Epithelial cell of prostate (primary cell): ENCODE measurements at places on chromosomes 12 and 14.

DNA sequence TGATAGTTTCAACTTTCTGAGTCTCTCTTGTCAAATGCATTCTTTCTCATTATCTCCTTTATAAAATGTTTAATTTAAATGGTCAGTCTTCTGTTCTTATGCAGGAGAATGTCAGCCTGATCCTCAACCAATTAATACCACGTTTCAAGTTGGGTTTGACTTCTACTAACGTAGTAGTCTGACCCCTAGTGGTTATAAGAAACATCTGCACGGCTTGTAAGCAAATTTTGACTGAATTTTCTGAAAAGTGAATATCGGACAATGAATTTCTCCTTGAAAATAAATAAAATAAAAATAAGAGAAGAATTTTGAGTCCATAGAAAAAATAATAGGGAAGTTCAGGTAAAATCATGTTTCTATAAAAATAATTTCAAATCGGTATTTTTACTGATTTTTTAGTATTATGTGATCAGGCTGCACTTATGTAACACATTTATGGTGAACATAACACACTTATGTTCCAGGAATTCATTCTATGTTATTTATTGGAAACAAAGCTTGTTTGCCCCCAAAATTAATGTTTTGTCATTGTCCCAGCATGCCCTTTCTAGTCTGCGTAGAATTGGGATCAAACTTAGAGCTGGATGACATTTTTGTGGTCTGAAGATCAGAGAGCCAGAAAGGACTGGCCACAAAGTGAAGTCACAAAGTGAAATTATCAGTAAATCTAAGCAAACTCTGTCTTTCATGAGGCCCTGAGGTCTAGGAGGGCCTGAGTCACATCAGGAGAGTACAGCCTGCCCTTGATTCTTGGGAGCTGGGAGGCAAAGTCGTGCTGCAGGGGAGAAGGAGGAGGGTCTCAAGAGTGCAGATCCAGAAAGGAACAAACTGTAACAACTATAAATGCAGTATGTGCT is 101.2 kb upstream of the STXBP6 start:
- peak; percentile 16 for DNase-seq

- no peak for DNase-seq
Measured at GRCh38 chr14:85528897-85529631, 880 bp upstream of the FLRT2 start.

- no peak for DNase-seq
Measured at GRCh38 chr14:45867046-45867894, 614.3 kb upstream of the MIS18BP1 start.

DNA sequence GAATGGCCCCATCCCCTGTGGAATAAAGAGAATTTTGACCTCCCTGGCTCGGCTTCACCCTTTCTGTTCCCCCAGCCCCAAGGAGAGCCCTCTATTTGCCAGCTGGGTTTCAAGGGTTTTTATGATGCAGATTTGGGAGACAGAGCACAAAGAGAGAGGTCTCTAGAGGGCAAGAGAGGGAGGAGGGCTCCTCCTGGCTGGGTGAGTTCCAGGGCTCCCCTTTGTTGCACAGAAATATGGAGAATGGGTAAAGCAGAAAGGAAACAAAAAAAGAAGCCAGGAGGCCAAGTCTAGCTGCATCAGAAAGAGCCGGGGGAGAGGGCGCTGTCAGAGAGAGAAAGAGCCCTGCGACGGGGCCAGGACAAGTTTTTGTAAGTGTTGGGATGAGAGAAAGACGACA is 319.6 kb upstream of the RTL1 start:
- DNase-seq: no peak

DNA sequence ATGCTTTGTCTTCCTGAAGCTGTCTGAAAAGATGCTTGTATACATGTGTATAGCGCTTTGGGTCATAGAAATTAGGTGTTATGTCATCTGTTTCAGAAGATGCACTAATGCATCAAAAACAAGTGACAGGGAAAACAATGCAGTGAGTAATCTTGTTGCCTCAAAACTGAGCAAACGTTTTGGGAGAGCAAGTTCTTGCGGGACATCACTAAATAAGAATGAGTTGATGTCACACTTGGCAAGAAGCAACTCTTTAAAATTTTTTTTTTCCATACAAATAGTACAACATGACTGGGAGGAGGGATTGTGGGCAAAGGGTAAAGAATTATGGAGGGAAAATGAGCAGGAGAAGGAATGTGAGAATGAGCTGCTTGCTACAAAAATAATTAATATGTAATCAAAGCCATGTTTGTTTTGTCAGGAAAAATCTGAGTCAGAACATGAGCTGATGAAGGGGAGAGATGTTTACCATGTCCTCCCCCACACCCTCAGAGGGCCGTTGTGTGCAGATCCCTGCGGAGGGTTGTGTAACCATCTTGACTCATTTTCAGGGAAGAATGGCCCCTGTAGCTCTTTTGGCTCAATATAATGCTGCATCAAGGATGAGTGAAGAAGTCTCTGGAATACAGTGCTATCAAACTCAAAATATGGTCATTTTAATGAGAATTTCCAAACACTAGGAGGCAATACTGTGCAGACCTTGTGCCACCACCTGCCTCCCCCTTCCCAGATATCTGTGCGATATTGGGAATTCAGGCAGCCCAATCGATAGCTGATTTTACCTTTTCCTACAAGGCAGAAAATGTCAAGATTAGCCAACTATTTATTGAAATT is 41.4 kb downstream of the BORCS5 start:
- peak; percentile 88 for DNase-seq

DNA sequence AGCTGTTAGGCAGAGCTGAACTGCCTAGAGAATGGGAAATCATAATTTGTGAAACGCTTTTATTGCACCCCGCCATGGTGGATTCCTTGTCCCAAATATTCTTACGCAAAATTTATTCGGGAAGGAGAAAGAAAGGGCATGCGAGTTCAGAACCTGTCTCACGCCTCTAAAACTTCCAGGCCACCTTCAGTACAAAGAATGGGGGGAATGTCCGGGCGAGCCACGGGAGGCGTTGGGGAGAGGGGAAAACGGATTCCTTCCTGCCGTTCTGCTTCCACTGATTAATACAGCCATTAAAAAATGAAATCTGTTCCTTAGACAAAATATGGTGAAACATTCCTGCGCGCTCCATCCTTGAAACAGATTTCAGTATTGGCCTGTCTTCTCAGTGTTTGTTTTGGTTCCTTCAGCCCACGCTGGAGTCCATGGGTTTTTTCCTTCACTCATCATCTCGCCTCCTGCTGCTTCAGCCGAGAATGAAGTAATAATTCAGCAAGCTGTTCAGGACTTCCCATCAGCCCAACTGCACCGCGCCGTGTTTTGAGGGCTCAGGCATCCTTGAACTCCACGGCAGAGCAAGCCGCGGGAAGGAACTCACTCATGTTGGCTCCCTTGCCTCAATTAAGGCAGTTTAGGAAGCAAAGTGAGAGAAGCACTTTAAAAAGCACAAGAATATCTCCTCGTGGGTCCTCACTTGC is 47.7 kb upstream of the CDKN3 start:
- DNase-seq: no peak

DNA sequence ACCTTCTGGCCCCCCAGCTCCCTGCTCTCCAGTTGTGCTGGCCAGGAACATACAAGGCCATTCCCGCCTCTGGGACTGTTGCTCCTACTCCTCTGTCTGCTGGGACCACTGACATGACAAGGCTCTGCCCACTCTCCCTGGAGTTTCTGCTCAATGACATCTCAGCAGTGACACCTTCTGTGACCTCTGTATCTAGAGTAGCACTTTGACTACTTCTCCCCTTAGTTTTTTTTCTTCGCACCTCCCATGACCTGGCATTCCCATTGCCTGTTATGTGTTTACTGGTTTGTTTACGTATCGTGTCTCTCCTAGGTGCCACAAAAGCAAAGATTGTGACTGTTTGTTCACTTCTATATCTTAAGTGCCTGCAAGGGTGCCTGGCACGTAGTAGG is 40.1 kb upstream of the TMEM263 start:
- DNase-seq: no peak

GRCh38 chr14:22613106-22613695 is 15.1 kb downstream of the ABHD4 start:
- no peak for DNase-seq

GRCh38 chr12:104386461-104386860 is 70.3 kb upstream of the CHST11 start:
- no peak for DNase-seq

DNA sequence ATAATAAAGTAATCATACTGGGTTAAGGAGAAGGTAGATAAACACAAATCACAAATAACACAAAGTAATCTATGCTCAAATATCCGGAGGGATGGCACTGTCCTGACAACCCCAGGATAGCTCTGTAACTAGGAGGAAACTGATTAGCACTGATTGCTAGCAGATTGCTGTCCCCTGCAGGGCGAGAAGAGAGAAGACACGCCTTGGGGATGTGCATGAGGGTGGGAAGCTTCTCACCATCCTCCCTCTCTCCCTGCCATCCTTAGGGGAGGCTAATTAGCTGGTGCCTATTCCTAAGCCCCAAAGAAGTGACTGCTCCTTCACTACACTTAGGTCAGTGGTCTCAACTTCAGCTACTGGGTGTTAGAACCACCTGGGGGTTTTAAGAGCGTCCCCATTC is 27.0 kb upstream of the TMEM260 start:
- no peak for DNase-seq

DNA sequence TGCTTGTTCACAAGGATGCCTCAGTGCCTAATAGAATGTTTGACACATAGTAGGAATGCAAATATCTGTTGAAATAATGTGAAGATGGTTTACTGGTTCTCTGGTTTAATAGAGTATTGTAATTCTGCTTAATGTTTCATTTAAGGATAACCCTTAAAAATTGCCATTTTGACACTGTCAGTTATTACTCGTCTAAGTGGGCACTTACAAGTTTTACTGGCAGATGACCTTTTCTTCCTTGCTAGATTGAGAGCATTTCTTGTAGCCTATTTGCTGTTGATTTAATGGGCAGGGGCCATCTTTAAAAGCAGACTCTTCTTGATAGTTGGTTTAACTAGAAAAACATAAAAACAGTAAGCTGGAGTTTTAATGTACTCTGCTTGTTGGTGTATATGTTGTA is 1.9 kb downstream of the TMEM263 start:
- DNase-seq: no peak

DNA sequence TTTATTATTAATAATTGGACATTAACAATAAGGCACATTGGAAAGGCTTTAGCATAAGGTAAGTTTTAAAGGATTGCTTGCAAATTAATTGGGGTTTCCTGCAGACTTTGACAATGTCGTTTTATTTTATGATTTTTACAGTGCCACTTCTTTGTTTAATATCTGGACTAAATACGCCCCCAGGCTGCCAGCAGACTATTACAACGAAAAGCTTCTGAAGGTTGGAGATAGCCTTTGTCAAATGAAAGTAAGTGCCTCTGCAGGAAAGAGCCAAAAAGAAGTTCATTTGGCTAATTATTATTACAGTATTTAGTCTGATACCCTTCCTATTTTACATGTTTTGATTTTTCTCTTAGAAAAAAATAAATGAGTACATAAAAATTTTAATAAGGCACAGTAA is 11.3 kb downstream of the CFAP54 start:
- no peak for DNase-seq

DNA sequence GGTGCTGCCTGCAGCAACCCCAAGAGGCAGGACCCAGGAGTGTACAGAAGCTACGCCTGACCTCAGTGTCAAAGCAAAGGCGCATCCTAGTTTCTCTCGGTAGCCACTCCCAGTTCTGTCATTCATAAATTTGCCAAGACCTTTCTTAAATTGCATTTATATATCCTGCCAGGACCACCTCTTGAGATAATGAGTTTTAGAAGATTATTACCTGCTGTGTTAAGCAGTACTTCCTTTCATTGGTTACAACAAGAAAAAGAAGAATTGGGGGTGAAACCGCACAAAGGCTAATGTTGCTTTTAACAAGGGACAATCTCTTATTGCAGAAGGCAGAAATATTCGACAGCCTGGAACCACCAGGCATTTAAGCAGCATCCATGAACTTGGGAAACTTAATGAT is 57.8 kb downstream of the CIT start:
- no peak for DNase-seq

GRCh38 chr12:123058980-123059379 is 78.5 kb downstream of the ARL6IP4 start:
- DNase-seq: no peak

DNA sequence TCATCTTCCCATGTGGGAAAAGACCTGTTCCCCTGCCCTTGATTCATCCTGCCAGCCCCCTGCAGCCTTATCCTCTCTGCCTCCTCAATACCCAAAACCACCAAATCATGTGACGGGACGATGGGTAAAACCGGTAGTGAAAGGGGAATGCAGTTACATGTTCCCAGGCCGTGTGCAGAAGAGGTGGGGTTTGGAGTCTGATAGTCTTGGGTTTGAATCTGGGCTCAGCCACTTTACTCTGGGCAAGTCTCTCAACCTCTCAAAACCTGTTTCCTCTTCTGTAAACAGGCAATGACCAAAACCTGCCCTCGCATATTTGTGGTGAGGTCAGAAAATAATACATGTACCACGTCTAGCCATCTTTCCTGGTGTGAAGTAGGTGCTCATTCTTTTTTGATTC is 123.0 kb downstream of the PLXNC1 start:
- DNase-seq: no peak

DNA sequence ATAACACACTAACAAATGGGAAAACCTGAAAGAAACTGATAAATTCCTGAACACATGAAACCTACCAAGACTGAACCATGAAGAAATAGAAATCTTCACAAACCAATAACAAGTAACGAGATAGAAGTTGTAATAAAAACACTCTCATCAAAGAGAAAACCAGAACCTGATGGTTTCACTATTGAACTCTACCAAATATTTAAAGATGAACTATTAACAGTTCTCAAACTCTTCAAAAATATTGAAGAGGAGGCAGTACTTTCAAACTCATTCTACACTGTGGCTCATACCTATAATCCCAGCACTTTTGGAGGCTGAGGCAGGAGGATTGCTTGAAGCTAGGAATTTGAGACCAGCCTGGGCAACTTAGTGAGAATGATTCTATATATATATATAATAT is 48.4 kb upstream of the TMTC2 start:
- no peak for DNase-seq

- DNase-seq: no peak
Measured at GRCh38 chr14:34035934-34036250, 85.0 kb upstream of the EGLN3 start.

DNA sequence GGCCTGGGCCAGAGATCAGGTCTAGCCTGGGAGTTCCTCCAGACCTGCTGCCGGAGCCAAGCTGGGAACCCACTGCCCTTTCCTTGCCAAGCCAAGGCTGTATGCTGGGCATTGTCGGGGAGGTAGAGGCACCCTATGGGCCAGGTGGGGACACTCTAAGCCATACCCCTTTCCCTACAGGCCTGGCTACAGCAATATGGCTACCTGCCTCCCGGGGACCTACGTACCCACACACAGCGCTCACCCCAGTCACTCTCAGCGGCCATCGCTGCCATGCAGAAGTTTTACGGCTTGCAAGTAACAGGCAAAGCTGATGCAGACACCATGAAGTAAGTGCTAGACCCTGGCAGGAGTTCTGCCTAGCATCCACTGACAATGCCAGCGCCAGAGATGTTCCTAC is 4.9 kb downstream of the MMP14 start:
- DNase-seq: no peak

- DNase-seq: no peak
Measured at GRCh38 chr12:59056966-59057365, 136.7 kb upstream of the LRIG3 start.

DNA sequence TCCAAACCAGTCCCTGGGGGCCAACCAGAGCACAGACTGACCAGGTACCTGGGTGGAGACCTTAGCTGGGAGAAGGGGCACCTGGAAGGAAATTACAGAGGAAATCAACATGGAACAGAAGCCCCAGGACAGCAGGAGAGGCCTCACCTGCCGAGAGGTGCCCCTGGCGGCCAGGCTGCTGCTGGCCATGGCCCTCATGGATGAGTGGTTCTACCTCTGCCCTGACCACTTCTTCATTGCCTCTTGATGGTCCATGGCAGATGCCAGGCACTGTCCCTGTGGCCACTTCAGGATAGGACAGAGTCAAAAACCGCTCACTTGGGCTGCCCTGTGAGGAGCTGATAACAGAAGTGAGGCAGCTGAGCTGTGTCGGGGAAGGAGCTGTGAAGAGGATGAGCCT is 73.1 kb upstream of the GNG2 start:
- DNase-seq: no peak
